Panc1 (cell line): ENCODE measurements at places on chromosomes 5 and 9. TPM values are rescaled to one million over a fixed set of nuclear protein-coding genes. Genes with fewer than 3 reads are reported as not detected.

DNA sequence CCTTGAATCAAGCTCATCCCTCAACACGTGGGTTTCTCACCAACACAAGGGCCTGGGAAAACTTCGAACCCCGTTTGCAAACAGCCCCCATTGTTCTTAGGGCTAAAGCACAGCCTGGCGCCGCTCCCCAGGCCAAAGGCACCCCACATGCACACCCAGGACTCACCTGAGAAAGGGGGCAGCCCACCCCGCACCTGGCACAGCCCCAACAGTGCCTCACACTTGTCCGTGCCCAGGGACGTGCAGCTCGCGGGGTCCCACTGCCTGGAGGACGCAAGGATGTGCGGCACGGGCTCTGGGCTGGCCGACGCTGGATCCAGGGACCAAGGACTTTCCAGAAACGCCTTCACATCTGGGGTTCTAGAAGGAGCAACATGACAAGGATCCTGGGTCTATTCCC, 2.8 kb downstream of the SOHLH1 start:
- DNase-seq: no peak

DNA sequence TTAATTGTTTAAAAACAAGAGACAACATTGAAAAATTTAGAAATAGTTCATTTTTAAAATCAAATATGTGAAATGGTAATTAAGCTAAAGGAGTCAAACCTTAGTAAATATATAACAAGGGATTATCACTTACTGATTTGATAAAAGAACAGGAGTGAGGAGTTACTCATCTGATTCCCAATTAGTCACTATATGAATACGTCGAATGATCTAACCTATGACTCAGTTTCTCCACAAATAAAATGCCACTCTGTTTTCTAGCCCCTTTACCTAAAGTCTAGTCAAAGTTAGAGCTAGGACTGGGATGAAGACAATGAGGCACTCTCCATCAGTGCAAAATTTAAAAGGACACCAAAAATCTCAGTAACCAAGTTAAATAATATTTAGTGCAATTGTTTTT, 70.4 kb upstream of the RASEF start:
- DNase-seq: no peak

DNA sequence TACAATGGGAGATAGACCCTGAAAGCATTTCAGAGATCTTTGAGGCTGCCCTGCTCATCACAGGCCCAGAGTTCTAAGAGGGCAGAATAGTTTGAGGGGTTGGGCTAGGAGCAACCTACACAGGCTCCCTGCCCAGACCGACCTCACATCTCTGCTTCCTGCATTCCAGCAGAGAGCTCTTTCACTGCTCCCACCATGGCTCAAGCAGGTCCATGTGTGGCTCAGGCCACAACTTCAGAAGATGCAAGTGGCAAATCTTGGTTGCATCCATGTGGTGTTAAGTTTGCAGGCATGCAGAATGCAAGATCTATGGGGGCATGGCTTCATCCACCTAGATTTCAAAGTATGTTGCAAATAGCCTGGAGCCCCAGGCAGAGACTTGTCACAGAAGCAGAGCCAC, 39.0 kb downstream of the GDA start:
- no peak for DNase-seq

GOLPH3 gene
- total RNA-seq: 89.7 TPM

CARD9 gene
- total RNA-seq: 1.7 TPM

AIF1L gene
- total RNA-seq: 6.0 TPM
